Chondrocyte (in vitro differentiated cells): ENCODE measurements at places on chromosomes 6 and 20.
A peak's percentile ranks its signal among the peaks of the same experiment; 100 is the strongest.

- no peak for DNase-seq
Observed at GRCh38 chr20:40970218-40970617, 58.4 kb upstream of the TOP1 start.

- DNase-seq = no peak
Observed at GRCh38 chr20:10521068-10521831, 86.1 kb downstream of the SLX4IP start.

DNA sequence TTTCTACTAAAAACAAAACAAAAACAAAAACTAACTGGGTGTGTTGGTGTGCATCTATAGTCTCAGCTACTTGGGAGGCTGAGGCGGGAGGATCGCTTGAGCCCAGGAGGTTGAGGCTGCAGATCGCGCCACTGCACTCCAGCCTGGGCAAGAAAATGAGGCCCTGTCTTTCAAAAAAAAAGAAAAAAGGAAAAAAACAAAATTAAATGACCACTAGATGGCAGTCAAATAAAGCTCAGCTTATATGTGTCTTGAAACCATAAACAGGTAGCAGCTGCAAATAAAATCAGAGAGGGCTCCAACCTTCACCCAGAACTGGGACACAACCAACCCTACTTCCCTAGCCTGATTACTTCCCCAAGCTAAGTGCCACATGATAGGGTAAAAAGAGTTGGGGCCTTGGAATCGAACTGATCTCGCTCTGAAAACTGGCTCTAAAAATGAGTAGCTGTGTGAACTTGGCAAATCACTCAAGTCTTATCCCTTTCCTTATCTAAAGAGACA is 67.1 kb upstream of the ADGRF4 start:
- DNase-seq = no peak

- peak; percentile 61 for DNase-seq
Observed at GRCh38 chr20:61760321-61760720, 305.4 kb downstream of the TAF4 start.

GRCh38 chr6:21123507-21124436 is 469.8 kb upstream of the SOX4 start:
- DNase-seq = no peak

GRCh38 chr6:135212020-135212806 is 31.1 kb downstream of the MYB start:
- DNase-seq = no peak
